ENCODE measurements at places on chromosomes 5 and 9.

DNA sequence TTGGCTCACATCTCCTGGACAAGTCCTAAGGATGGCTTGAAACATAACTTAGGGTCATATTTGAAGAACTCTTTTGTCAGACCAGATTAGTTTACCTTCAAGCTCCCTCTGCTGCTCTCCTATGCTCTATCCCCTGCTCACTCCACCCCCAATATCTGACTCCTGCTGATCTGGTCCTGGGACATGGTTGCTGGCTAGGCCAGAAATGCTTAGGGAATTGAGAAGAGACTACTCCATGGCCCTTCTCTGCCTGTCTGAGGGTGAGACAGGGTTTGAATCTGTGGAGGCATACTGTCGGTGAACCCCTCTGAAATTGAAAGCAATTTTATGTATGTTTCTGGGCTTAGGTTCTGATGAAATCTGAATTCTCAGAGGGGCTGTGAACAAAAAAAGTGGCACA, 3.3 kb downstream of the OTULIN start:
- DNase-seq, result no peak

DNA sequence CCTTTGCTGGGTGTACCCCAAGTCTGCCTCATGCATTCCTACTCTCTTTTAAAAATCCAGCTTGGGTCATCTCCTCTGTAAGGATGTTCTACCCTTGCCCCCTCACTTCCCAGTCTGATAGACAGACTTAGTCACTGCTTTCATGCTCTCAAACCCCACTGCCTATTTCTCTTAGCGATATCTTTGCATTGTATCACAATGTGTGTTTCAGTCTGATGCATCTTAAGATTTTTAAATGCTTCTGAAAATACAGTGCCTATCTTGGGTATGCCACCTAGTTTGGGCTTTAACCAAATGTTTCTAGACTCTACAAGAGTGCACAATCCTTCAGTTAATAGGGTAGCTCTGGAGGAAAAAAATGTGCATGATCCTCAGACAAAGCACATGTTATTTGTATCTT, 97.8 kb downstream of the SNX18 start:
- DNase-seq, result no peak

DNA sequence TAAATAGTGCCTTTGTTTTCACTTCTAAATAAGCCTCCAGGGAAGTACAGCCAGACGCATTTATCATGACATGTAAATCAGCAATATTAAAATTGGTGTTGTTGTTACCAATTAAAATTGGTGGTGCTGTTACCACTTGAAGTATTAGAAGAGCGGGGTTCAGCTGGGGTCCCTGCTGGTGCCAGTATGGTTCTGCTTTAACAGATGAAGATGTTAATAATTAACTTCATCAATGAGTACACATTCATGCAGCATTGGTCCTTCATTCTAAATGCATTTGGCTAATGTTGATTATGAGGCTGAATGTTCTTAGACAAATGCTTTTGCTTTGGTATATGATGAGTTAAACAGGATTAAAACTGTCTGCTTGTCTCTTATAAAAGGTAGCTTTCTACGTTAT, 67.6 kb upstream of the TMC1 start:
- DNase-seq, result no peak

DNA sequence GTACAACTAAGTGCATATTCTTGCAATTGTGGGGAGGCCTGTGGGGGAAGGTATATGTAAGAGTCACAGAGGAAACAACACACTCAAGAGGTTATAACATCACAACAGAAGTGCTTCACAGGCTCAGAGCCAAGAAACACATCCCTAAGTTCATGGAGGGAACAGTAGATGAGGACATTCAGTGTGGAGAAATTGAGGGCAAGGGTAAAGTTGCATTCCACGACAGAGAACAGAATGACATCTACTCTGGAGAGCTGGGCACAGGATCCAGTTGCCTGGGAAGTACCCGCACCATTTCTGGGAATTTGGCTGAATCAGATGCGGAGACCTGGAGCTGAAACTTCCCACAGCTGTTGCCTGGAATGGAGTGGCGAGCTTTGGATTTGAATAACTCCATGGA, 197.2 kb downstream of the NXNL2 start:
- no peak for DNase-seq

DNA sequence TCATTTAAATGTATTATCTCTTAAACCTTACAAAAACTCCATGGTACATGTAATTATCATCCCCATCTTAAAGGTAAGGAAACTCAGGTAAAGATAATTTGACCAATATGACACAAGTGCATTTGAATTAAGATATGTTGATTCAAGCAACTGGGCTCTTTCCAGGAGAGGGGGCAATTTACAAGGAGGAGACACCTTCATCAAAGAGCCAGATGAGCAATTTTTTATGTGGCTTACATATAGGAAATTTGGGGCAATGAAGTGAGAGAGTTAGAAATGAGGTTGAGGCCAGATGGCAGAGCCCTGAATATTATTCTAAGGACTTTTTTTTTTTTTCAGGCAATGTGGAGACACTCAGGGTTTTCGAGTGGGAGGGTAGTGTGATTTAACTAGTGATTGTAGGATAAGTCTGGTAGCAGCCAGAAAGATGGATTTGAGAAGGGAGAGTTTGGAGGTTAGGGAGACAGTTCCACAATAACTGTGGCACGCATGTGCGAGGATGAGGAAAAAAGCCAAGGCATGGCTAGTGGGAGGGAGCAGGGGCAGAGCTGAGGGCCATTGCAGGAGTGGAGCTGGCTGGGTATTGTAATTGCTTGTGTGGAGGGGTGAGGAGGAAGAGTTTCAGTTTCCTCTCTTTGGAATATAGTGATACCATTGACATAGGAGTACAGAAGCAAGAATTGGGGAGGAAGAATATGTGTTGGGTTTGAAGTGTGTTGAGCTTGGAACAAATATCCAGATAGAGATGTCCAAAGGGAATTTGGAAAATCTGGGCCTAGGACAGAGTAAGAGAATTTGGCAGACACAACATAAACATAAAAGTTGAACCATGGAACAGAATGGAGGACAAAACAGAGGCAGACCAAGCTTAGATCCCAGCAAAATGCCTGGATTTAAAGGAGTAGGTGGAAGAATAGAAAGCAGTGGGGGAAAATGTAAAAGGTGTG, 72.0 kb downstream of the ACTBL2 start:
- no peak for DNase-seq

DNA sequence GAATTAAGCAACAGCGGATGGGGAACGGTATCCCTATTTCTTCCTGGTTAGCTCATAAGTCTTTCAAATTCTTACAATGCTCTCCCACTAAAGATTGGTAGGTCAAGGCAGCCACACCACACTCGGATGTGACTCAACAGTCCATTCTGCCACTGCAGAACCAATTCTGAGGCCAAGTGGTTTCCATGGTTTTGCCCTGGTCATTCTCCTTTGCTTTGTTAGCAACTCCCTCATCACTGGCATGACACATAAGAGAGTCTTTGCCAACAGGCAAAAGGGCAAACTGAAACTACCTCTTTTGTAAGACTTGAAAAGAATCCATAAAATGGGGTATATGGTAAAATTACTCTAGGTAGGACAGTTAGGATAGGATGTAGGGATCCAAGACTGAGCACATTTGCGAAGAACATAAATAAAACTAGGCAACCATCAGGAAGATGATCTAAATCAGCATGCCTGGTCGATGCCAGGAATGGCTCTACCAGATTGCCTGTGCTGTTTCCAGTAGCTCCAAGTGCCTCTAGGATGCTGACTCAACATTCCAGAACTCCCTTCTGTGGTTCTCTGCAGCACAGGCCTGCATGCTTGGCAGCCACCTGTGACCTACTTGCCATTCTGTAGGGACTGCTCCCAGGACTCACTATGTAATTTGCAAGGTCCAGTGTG, 105.4 kb downstream of the DCP2 start:
- DNase-seq, result no peak

- DNase-seq, result no peak
Measured at GRCh38 chr9:33661176-33661575, 134.2 kb upstream of the PRSS3 start.

- no peak for DNase-seq
Measured at GRCh38 chr5:131482617-131483016, 152.4 kb downstream of the RAPGEF6 start.

DNA sequence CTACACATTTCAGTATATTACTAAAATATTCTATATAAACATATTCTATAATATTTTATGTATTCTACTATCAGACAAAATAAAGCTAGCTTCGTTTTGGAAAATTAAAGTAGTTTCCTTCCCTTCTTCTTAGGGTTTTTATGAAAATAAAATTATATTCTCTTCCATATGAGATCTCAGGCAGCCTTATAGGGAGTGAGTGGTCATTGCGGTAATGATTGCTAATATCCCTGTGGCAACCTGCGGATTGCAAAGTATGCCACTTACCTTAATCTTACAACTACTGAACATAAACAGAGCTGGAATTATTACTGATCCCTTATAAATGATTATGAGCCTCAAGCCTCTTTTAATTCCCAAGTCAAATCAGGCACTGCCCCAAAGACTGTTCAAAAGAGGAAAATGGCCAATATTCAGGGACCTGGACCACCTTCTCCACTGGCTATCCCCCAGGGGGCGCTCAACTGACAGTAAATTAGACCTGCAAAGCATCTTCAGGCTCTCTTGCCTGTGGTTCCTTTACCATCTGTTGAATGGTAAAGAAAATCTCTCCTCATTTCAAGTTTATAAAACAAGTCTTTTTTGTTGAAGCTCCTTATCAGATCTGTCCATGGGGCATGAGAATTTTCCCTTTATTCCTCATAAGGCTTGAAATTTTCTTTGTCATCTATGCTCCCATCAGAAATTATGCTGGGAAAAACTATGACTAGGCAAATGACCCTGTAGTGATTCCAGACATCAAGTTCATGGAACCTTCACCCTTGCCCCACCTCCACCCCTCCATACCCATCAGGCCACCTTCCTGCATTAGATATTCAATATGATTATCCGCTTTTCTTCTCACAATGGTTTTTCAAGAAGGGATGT, 163.9 kb downstream of the CEMIP2 start:
- peak; percentile 65 for DNase-seq

DNA sequence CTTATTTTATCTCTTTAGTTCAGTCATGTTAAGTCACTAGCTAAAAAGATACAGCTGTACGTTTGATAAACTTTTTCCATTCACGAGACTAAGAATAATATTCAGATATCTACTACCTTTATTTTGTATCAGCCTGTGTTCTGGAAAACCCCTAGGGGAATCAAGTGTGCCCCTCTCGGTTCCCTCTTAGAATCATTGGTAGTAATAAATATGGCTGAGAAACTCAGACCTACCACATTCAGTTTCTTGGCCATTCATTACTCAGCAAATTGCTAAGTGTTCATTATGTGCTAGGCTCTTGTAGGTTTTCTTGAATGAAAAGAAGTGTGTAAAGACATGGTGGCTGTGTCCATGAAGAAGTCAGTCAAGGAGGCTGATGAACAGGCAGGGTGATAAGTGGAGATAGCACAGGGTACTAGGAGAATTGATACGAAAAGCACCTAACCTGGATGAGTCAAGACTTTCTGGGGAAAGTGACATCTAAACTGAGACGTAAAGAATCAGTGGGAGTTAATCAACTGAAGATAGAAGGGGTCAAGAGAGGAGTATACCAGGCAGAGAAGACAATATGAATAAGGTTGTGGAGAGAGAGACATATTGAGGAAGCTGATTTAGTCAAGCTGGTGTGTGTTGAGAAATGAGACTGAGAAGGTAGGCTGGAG, 86.2 kb downstream of the CSNK1G3 start:
- no peak for DNase-seq

DNA sequence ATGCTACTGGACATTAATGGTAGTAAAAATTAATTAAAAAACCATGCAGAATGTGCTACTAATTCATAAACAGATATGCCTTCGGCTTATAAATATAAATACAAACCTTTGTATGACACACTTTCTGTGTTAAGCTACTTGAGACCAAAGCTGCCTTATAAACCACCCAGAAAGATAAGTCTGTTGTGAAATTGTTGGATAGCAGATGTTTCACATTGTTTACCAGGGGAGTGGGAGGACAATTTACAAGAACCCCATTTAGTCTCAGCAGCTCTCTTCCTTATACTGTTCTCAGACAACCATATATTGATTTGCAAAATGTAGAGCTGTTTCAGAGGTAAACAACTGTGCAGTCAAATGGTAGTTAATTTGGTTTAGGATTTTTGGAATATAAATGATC, 524.4 kb downstream of the PRR16 start:
- no peak for DNase-seq

DNA sequence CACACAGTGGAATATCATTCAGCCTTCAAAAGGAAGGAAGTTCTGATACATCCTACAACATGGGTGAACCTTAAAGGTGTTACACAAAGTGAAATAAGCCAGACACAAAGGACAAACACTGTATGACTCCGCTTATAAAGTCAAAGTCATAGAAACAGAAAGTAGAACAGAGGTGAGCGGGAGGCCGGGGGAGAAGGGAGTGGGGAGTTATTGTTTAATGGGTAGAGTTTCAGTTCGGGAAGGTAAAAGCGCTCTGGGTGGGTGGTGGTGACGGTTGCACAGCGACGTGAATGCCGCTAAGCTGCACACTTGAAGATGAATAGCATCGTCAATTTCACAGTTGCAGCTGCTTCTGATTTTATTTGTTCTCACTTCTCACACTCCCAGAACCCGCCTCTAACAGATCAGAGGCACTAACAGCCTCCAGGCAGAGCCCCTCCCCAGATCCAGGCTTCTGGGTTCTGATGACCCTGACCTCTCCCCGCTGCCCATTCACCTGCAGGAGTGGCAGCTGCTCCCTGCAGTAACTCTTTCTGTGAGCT, 34.1 kb downstream of the BNIP1 start:
- no peak for DNase-seq

DNA sequence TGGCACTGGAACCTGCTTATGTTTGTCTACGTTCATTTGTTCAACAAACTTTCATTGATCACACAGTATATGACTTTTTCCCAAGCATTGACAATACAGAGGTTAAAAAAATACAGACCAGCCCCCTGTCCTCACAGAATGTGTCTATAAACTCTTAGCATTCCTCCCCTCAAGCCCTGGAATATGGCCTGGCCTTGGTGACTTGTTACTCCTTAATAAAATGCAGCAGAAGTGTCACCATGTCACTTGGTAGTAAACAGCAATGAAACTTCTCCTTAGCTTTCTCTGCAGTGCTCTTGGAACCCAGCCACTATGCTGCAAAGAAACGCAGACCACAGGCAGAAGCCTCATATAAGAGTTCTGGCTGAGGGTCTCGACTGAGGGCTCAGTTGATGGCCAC, 19.1 kb upstream of the SLC1A3 start:
- no peak for DNase-seq

DNA sequence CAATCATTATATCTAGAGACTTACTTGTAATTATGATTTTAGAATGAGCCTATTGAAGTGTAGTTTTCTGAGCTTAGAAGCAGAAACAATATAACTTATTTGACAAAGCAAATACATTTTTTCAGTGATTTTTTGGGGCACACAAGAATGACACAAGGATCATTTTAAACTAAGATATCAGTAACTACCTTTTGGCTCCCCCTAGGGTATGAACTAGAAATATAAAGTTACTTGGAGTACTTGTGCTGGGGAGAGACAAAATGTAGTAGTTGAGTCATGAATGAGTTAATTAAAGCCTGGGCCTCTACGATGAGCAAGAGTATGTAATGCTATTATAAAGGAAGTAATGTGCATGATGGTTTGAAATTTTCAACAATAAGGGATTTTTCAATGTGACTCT, 1244.1 kb upstream of the ACO1 start:
- no peak for DNase-seq
